Stimulated activated CD8-positive, alpha-beta memory T cell treated with anti-CD3 and anti-CD28 coated beads, Interleukin-12 subunit alpha, Interleukin-12 subunit beta, amount 100 ng/mL, for 4 hours (primary cell): ENCODE measurements at places on chromosomes 4 and X.

DNA sequence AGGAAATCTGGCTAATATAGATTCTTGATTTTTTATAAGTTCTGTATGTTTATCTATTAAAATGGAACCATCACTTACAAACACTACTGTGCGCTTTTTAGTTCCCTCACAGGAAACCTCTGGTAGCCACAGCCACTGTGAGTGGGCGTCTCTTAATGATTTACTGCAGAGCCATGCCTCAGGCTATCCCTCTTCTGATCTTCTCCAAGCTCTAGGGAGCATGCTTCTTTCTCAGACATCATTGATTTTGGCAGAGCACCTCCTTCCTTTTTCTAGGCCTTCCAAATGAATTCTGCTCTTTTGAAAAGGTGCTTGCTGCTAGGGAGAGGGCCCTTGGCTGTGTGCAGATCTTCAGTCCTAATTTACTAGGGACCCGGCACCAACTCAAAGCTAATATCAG lies 61.1 kb upstream of the STS start:
- no peak for DNase-seq

- no peak for DNase-seq
These were observed 421.9 kb downstream of the ANKRD50 start for GRCh38 chr4:124290678-124291077.

DNA sequence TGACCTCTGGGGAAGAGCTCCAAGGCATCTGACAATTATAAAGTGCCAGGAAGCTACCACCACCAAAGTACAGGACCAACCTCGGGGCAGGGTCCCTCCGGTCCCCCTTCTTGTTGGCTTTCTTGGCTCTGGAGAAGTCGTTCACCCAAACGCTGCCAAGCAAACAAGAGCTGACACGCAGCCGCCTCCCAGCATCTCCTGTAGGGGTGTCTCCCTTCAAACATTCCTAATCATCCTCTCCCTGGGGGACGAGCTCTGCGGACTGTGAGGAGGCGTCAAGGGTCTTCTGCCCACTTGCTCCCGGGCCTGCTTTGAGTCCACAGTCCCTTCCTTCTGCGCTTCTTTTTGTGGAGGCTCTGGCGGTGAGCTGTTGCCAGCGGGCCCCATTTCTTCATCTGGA lies 158.9 kb upstream of the MAB21L2 start:
- no peak for DNase-seq

- no peak for DNase-seq
These were observed 35.8 kb upstream of the GAB1 start for GRCh38 chr4:143300860-143301259.

GRCh38 chrX:49041744-49042580 lies 1.2 kb downstream of the TFE3 start:
- no peak for DNase-seq

DNA sequence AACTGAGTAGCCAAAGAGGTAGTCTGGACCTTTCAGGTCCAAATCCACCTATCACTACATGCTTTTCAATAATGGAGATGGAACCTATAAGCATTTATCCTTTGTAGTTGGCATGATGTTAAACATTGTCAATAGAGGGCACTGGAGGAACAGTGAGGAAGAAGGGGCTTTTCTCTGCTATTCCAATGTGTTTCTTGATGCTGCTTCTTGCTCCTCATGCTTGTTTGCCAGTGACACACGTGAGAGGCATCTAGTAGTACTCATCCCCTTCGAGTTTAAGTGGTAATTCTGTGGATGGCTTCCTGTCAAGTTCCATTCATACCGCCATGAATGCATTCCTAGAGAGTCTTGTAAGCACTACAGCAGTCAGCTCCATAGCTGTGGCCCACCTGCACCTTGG lies 84.0 kb downstream of the NAA11 start:
- no peak for DNase-seq

- no peak for DNase-seq
These were observed 80.8 kb downstream of the APBB2 start for GRCh38 chr4:41133454-41134018.

DNA sequence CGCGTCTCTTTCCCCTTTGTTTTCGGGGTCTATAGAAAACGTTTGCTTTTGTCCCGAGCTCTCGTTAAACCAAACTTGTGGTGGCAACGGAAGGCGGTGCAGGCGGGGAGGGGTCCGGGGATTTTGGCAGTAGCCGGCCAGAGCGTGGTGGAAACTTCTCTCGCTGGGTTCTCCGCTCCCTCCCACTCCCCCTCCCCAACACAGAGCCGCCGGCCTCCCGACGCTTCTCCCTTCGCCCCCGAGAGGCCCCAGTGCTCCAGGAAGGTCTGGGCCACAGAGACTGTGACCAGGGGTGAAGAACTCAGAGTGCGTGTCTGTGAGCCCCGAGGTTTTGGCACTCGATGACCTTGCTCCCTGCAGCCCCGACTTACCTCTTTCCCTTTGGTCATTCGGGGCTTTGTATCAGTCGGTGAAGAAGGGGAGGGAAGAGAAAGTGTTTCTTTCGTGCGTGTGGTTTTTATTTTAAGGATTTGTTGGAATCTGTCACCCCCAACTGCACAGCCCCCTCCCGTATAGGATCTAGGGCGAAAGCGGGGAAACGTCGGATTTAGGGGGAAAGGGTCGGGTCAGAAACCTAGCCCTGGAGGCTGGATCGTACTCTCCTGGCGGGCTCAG lies 9.0 kb upstream of the BCOR start:
- no peak for DNase-seq
